ENCODE measurements at places on chromosomes 11 and 22.

- DNase-seq, result no peak
Observed at GRCh38 chr11:27039873-27040272, 742 bp upstream of the BBOX1 start.

DNA sequence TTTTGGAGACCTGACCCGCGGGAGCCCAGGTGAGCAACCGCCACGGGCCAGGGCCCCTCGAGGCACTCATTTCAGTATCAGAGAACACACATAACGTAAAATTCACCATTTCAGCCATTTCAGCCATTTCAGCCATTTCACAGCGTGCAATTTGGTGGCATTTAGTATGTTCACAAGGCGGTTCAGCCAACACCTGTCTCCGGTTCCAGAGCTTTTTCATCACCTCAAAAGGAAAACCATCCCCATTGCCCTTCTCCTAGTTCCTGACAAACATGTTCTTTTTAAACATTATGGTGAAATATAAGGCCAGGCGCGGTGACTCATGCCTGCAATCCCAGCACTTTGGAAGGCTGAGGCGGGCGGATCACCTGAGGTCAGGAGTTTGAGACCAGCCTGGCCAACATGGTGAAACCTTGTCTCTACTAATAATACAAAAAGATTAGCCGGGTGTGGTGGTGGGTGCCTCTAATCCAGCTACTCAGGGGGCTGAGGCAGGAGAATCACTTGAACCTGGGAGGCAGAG lies 119.3 kb downstream of the KCNQ1 start:
- DNase-seq, result no peak

DNA sequence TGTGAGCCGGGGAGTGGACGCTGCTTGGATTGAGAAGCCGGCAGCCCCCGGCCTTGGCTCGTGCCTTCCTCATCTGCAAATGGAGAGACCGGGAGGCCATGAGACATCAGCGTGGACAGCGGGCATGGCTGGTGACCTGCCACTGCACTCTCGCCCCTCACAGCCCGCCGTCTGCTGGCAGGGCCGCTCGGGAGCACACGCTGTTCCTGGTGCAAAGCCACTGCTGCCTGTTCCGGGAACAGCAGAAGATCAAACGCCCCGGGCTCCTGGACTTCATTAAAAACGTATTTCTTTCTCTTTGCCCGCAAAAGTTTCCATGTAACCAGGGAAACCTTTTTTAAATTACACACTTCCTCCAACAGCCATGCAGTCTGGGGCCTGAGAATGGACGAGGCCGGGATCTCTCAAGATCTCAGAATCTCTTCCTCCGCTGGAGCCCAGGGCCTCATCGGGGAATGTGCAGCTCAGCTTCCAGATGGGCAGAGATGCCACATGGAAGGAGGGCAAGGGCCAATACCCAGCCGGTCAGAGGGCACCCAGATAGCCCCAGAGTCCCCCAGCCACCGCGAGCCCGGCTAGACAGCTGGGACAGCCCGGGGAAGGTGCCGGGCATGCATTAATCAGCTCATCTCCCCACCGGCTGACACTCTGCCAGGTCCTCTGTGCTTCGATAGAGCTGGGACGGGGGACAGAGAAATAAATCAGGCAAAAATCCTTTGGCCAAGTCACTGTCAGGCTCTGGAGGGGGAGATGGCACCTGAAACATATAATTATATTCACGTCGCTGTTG lies 62.8 kb upstream of the PRR5 start:
- DNase-seq, result no peak

GRCh38 chr22:37245740-37246139 lies 1.7 kb upstream of the RAC2 start:
- no peak for DNase-seq

DNA sequence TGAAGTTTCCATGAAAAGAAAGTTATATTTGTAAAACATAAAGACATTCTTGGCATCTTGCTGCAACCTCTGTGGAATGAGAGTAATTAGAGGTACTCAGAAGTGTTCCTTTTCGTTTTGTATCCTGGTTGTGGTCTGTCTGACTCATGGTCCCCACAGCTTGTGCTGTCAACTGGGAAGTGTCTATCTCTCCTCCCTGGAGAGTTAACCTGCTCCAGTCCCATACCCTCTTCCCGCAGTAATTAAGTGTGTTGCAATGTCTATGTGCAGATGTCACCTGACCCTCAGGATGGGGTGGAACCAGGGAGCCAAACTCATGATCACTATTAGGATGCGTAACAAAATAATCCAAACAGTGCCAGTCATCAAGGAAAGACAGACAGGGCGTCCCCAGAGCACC lies 23.0 kb upstream of the ZDHHC13 start:
- no peak for DNase-seq

DNA sequence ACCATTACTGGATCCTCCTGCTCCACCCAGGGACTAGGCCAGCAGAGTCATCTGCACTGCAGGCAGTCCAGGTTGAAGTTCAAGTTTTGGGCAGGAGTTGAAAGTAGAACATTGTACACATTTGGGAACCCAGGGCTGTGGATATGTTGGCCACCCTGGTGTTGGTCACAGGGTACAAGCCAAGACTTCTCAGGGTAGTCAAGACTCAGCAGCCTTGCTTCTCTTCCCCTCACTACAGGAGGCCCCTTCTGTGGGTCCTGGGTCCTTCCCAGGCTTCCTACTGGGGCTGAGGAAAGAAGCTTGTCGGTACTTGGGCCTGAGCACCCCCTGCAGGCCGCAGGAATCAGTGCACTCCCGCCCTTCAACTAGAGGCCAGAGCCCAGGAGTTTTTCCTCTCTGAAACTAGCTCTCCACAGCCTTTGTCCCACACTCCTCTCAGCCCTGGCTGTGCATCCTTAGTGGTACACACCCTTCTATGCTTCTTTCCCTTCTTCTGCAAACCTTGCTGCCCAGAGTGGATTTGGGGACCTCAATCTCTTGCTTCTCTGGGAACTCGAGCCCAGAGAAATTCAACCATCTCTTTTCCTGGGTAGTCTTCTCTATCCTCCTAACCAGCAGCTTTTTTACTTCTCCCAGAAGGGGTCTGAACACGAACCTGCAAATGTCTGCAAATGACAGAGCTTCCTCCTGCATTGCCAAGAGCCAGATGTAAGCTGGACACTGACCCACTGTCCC lies 2.6 kb upstream of the HPX start:
- peak; percentile 14 for DNase-seq

DNA sequence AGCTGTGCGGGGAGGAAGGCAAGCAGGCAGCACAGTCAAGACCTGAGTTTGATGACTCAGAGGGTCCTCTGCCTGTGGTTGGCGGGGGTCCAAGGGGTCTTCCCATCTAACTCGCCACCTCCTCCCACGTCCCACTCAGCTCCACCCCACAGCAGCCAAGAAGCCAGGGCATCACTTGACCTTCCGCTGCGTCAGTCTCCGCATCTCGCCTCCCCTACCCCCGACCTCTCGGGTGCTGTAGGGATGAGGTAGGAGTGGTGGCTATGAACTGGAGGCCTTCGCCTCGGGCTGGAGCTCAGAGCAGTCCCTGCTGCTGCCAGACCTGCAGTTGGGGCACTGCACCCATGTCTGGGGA lies 90.6 kb downstream of the CDKN1C start:
- no peak for DNase-seq

DNA sequence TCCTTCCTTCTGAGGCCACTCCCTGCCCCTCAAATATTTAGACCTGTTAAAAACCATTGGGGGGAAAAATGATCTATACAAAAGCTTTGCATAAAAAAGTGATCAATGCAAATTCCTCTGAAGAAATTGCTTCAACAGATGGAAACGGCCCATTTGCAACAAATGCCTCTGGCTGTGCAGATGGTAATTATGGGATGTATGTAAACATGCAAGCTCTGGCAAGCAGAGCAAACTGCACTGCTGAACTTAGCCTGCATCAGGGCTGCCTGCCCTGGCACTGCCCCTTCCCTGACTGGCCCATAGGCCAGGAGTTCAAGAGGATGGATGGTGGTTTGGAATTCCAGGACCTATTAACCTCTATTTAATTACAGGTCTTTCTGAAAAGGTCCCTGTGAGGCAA lies 388.7 kb downstream of the MIAT start:
- no peak for DNase-seq

DNA sequence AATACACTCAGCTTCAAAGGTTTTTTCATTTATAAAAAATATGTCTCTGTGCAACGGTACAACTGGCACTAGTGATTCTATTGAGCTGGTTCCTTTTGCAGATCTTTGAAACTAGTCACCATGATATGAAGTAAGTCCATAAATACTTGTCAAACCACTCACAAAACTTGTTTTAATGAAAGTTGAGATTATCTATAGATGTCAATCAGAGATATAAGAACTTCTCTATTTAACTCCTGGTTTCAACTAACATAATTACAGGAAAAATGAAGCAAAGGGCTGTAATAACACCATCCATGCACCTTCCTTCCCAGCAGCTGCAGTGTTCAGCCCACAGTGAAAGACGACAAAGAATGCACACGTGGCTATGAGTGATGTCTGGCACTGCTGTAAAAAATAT lies 44.7 kb downstream of the TMEM123 start:
- no peak for DNase-seq

- no peak for DNase-seq
Observed at GRCh38 chr22:42951093-42951710, 63.7 kb downstream of the PACSIN2 start.

DNA sequence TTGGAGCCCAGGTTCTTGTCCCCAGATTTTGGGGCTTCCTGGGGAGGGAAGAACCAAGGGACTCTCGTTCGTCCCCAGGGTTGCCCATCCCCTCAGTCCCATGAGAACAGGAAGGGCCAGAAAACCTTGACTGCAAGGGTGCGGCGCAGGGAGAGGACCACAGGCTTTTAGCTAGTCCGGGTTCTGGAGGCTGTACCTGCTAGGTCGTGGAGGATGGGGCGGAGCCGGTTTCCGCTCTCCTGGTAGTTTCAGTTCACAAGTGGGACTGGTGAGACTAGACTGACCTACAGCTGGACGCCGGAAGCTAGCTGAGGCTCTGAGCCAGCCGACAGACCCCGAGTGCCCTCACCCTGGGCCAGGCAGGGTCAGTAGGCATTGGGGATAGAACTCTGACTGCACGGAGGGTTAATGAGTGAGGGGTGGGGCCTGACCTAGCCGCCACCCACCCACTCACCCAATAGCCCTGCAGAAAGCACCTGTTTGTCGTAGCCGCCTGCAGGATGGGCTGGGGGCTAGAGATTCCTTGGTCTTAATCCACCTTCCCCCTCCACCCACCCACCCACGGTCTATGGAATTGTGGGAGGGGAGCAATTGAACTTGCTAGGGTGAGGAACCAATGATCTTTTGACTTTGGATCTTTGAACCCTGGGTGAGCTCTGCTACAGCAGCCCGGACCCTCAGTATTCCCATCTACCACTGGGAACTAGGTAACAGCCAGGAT lies 1.5 kb downstream of the MAFF start:
- no peak for DNase-seq

DNA sequence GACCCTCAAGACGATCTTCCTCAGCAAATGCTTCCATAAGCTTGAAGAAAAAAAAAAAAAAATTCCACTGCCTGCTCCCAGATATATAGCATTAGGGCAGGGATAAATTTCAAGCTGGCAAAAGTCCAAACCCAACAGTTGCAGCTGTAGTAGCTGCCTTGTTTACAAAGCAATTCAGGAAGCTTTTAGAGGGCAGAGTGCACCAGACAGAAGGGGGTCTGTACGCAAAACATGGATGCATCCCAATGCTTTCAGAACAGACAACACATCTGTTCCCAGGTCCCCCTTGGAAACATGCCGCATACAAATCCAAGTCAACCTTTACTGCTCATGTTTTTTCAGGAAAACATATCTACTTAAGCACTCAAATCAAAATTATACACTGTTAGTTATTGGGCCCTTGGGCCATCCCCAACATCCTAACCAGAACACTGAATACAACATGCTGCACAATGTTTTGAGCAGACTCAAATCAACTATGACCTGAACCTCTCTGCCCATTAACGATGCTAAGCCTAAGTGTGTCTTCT lies 94.5 kb downstream of the CADM1 start:
- no peak for DNase-seq
